ENCODE measurements at places on chromosomes 13 and 19.

GRCh38 chr19:16535381-16535780 lies 6.9 kb downstream of the CHERP start:
- no peak for DNase-seq

GRCh38 chr19:34426096-34426661 lies 2.0 kb upstream of the UBA2 start:
- DNase-seq: no peak

DNA sequence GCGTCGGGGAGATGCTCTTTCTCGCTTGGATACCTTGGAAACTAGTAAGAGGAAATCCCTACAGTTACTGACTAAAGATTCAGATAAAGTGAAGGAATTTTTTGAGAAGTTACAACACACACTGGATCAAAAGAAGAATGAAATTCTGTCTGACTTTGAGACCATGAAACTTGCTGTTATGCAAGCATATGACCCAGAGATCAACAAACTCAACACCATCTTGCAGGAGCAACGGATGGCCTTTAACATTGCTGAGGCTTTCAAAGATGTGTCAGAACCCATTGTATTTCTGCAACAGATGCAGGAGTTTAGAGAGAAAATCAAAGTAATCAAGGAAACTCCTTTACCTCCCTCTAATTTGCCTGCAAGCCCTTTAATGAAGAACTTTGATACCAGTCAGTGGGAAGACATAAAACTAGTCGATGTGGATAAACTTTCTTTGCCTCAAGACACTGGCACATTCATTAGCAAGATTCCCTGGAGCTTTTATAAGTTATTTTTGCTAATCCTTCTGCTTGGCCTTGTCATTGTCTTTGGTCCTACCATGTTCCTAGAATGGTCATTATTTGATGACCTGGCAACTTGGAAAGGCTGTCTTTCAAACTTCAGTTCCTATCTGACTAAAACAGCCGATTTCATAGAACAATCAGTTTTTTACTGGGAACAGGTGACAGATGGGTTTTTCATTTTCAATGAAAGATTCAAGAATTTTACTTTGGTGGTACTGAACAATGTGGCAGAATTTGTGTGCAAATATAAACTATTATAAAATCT lies 2.7 kb upstream of the KCNRG start:
- DNase-seq: no peak

GRCh38 chr19:4839192-4839591 lies 7.7 kb upstream of the TICAM1 start:
- DNase-seq: no peak

DNA sequence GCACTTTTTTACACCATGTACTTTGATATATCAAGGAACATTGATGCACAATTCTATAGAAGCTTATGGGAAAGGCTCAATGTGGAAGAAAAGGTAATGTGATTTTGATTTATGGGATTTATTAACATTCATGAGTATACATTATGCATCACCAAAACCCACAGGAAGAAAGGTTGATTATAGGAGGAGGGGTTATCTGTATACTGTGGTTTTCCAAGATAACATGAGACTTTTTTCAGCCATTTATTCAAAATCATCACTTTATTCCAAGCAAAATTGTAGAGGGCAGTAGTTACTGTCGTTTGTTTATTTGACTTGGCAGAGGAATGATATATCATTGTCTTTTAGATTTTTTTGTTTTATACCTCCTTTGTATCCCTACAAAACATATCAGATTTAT lies 54.9 kb downstream of the WDFY2 start:
- no peak for DNase-seq

- DNase-seq: no peak
These were observed 94.0 kb downstream of the PTPRS start for GRCh38 chr19:5246554-5247155.

- DNase-seq: no peak
These were observed 25.6 kb downstream of the KCNC3 start for GRCh38 chr19:50303558-50303957.

Measured in fibroblast of skin of left quadriceps (primary cell).